Frontal cortex (tissue), 4 donors: ENCODE measurements at places on chromosomes 3 and 15. TPM values are rescaled to one million over a fixed set of nuclear protein-coding genes. Genes with fewer than 3 reads are reported as not detected.

TM4SF4 gene
- not detected for total RNA-seq

PSMD6 gene
- 63.2 TPM for total RNA-seq

CHAC1 gene
- total RNA-seq = 2.9 TPM

CSTA gene
- total RNA-seq = not detected

ILDR1 gene
- total RNA-seq = not detected

CPNE4 gene
- 14.7 TPM for total RNA-seq

SLC51B gene
- total RNA-seq = not detected

ZFAND6 gene
- total RNA-seq = 151 TPM

HTR3E gene
- not detected for total RNA-seq

NEK10 gene
- total RNA-seq = 28.1 TPM

NGRN gene
- 226 TPM for total RNA-seq

GOLGA6D gene
- total RNA-seq = not detected

SLC22A13 gene
- under 0.01 TPM for total RNA-seq

PPP4R2 gene
- 137 TPM for total RNA-seq

PSTPIP1 gene
- 0.41 TPM for total RNA-seq

ANKRD34C gene
- under 0.01 TPM for total RNA-seq

CA12 gene
- total RNA-seq = 7.7 TPM

SLC9C1 gene
- 0.41 TPM for total RNA-seq

STRIT1 gene
- 0.82 TPM for total RNA-seq

TMEM207 gene
- not detected for total RNA-seq

ATP10A gene
- 0.82 TPM for total RNA-seq

CHRFAM7A gene
- 2.0 TPM for total RNA-seq

DHFR2 gene
- total RNA-seq = 10.2 TPM

LTK gene
- not detected for total RNA-seq

NGLY1 gene
- 32.6 TPM for total RNA-seq

XCR1 gene
- total RNA-seq = not detected

TRPM1 gene
- total RNA-seq = not detected

DNAH12 gene
- total RNA-seq = 0.82 TPM

GCSAM gene
- not detected for total RNA-seq

KBTBD13 gene
- total RNA-seq = not detected

CLSTN2 gene
- 11.8 TPM for total RNA-seq

GCHFR gene
- 4.5 TPM for total RNA-seq

SNTN gene
- not detected for total RNA-seq

POLR2H gene
- total RNA-seq = 33.8 TPM

HYAL1 gene
- total RNA-seq = 0.41 TPM

CCR3 gene
- total RNA-seq = not detected

ADGRG7 gene
- total RNA-seq = not detected

PIF1 gene
- 0.82 TPM for total RNA-seq

MST1R gene
- 0.41 TPM for total RNA-seq

PRKAR2A gene
- 32.2 TPM for total RNA-seq

FGF12 gene
- total RNA-seq = 136 TPM

KY gene
- total RNA-seq = 0.41 TPM

COL6A6 gene
- total RNA-seq = 0.41 TPM

ARPP19 gene
- total RNA-seq = 195 TPM

CFAP92 gene
- total RNA-seq = 1.6 TPM

ERC2 gene
- 77.9 TPM for total RNA-seq

KLF15 gene
- total RNA-seq = 2.0 TPM

ECE2 gene
- 3.7 TPM for total RNA-seq

COL6A5 gene
- total RNA-seq = under 0.01 TPM

PARP14 gene
- total RNA-seq = 7.3 TPM

TMOD2 gene
- total RNA-seq = 198 TPM

LRRC31 gene
- total RNA-seq = under 0.01 TPM

TUSC7 gene
- not detected for total RNA-seq

HERC2 gene
- total RNA-seq = 65.2 TPM
